Calu3 (cell line): ENCODE measurements at places on chromosomes 1 and 21. TPM values are rescaled to one million over a fixed set of nuclear protein-coding genes. Genes with fewer than 3 reads are reported as not detected.

- peak; percentile 12 for DNase-seq
These were observed 22.2 kb upstream of the HPDL start for GRCh38 chr1:45304311-45305081.

DNA sequence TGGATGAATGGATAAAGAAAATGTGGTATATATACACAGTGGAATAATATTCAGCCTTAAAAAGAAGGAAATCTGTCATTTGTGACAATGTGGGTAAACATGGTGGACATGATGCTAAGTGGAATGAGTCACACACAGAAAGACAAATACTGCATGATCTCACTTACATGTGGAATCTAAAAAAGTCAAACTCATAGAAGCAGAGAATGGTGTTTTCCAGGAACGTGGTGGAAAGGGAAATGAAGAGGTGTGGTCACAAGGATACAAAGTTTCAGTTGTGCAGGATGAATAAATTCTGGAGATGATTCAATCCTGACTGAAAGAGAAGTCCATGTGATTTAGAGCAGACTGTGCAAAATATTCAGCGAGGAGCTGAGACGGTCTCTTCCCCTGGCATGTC lies 56.6 kb downstream of the RYR2 start:
- DNase-seq, result no peak

DNA sequence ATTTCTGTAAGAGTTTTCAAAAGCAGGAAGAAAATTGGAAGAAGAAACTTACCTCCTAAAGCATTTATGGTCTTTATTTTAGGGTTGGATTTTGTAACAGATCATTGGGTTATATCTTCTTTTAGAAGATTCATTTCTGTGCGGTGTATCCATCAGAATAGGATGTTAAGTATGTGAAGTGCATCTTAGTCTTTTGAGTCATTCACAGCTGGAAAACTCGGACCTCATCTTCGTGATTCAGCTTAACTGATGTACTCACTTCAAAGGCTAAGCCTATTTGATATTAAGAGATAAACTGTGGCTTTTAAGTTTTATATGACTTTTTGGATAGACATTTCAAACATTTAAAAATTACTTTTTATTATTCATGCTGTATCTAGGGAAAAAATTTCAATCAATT lies 56.3 kb downstream of the GIPC2 start:
- DNase-seq, result no peak

The PRR9 gene
- total RNA-seq, result not detected in 2 replicates

GRCh38 chr1:231040019-231040799 lies at the start of gene FAM89A:
Gene FAM89A, minus strand, starts transcription at chr1:231040254. Its CDS starts 43 bp downstream, at chr1:231040211.
- peak; percentile 71 for DNase-seq

DNA sequence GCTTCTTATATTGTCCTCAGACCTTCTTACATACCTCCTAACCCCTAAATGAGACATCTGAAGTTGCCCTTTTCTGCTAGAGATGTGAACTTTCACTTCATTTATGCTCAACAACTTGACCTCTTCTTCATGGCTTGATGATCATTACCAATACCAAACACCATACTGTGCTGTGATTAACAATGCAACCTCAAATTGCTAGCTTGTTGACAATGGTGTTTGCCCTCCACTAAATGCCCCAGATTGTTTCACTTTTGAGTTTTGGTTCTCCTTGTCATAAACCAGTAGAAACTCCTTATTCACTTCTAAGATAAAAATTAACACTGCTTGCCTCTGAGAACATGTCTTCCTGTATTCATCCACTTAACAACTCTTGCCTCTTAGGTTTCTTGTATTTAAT lies 5.6 kb downstream of the JAK1 start:
- no peak for DNase-seq

DNA sequence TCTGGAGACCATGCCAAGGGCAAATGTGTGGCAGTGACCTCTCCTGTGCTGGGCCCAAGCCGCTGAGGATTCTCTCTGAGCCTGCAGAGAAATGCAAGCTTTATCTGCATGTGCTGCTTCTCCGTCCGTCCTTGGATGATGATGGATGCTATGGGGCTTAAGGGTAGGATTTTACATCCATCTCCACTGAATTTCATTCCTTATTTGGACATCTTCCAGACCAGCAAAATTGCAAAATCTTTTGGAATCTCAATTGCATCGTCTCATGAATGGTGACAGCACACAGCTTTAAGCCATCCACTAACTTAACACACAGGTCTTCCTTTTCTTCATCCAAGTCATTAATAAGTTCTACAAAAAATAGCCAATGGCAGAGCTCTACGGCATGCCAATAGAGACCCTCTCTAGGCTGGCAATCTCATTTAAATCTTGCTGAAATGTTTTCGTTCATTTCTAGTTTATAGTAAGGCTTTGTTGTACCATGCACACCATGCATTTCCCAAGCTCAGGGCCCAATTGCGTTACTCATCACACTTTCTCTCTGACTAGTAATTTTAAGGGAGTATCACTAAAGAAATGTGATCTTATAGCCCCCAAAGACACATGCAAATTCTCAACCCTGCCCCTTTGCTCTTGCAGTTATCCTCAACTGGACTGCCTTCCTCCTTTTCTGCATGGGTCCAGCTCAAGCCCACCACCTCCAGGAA lies 11.1 kb downstream of the BATF3 start:
- DNase-seq, result no peak

The HES5 gene
- total RNA-seq, result not detected in 2 replicates

The PTCH2 gene
- total RNA-seq, result 0.76 and 0.78 TPM in 2 replicates

- DNase-seq, result no peak
These were observed 58.5 kb upstream of the ACTL8 start for GRCh38 chr1:17696417-17697301.

DNA sequence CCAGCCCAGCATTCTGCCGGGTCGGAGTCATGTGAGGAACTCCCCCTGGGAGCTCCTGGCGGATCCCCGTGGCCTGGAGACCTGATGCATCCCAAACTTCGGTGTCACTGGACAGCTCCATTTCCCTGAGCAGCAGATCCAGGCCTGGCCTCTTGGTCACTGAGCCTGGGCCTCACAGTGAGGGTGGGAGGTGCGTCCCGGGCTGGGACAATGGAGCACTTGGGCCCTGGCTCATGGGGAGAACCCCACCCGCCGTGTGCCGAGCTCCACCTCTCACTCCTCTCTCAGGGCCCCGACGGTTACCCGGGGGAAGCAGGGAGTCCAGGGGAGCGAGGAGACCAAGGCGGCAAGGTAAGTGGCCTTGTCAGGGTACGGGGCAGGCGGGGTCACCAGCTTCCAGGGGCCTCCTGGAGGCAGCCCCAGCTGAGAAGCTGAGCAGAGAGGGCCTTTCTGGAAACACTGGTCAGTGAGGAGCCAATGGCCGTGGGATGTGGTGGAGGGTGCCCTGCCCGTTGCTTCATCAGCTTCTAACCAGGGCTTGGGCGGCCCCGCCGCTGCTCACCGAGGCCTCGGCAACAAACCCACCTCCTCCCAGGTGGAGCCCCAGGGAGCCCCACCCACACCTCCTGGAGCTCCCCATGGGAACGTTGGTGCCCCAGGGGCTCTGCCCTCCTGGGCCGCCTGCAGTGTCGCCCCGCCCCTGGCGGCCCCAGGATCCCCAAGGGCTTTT lies 19.8 kb downstream of the COL6A2 start:
- DNase-seq, result no peak

The MTMR11 gene
- total RNA-seq, result 32.3 and 35.7 TPM in 2 replicates

The POU3F1 gene
- total RNA-seq, result not detected in 2 replicates

GRCh38 chr1:67274623-67275325 lies 32.9 kb upstream of the IL12RB2 start:
- no peak for DNase-seq

The LDLRAD1 gene
- 0.24 TPM in 1 of 2 replicates, not detected in the other for total RNA-seq

GRCh38 chr1:70659891-70660290 lies 248.8 kb downstream of the CTH start:
- no peak for DNase-seq

DNA sequence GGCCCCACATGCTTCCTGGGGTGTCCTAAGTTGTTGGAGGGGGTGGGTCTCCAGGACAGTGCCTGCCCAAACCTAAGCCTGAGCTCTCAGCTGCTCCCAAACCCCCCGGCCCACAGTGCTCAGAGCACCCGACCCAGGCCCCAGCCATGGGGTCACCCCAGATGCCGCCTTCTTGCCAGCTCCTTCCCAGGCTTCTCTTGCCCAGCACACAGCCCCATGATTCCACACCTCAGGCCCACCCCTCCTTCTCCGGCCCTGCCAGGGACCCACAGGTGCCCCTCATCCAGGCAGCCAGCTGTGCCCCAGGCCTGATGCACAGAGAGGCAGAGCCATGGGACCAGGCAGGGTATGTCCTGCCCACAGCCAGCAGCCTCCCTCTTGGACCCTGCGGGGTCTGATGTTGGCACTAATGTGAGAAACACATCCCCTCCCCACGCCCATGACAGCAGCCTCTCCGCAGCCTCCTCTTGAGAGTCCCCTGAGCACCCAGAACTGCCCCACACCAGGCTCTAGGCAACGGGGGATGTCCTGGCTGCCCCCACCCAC lies 4.9 kb downstream of the WNT9A start:
- DNase-seq, result no peak

DNA sequence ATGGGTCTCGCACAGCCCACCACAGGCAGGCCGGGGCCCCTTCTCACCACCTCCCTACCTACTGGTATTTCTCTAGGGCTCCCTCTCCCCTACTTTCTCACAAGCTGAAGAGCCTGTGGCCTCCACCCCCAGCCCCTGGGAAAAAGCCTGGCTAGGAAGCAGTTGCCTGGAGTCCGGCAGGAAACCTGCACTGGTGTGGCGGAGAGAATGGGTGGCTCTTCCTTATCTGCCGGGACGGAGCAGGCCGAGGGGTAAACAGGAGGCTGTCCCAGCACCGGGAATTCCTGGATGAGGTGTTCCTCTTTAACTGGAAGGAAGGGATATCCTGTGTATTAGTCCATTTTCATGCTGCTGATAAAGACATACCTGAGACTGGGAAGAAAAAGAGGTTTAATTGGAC lies 125.8 kb downstream of the TLR5 start:
- DNase-seq, result no peak
